ENCODE measurements at places on chromosomes 13 and 19. TPM values are rescaled to one million over a fixed set of nuclear protein-coding genes. Genes with fewer than 3 reads are reported as not detected.

The FGF14 gene
- total RNA-seq = 6.6 TPM

The PPP6R1 gene
- total RNA-seq = 46.0 TPM

DNA sequence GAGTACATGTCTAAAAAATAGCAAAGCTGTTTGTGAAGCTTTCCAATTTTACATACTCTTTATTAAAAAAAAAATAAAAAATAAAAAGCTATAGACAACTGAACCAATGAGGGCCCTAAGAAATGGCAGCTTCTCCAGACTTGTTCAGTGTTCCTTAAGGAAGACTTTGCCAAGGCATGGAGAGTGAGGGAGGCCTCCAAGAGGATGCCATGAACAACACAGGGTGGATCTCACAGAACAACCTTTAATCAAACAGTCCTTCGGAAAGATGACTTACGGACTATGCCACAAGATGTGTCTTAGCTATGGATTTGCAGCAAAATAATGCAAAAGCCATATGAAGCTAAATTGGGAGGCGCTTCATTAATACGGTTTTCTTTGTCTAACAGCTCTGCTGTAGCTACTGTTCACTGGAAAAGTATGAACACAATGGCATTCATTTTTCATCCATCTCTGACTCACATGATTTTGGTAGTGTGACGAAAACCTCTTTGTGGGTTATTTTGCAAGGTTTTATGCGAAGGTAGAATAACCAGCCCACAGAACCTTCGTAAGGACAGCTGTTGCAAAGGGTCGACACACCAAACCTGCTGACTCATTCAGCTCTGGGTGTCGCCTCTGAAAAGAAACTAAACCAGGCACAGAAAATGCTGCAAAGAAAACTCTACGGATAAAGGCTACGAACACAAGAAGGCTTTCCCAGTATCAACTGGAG lies 27.7 kb downstream of the EFNB2 start:
- no peak for DNase-seq

DNA sequence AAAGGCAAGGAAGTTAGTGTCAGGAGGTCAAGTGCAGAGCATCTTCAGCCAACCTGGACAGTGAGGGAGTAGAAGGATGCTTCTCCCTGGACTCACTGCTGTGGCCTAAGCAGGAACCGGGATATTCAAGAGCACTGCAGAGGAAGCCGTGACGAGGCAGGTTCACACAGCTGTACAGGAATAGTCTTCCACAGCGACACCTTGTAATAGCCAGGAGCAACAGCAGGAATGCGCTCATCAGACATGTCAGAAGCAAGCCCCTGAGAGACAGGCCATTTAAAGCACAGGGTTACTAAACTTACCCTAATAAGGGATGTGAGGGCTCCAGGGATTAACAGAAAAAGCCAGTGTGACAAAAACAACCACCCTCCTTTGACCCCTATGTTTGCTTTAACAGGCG lies 3.5 kb upstream of the MED26 start:
- DNase-seq = no peak

DNA sequence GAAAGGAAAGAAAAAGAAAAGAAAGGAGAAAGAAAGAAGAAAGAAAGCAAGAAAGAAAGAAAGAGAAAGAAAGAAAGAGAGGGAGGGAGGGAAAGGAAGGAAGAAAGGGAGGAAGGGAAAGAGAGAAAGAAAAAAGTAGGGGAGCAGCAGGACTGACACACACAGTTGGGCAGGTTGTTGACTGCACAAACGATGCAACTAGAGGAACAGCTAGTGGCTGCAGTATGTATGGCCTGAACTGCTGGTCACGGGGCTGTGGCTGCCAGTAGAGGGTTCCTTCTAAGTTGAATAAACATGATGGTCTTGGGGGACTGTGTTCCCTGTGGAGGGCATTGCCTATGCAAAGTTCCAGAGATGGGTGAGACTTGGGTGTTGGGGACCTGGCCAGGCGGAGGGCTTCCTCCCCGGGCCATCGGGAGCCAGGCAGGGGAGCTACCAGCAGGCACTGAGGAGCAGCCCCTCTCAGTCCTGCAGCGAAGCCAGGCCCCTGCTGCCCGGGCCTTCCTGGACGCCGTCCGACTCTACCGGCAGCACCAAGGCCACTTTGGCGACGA lies 16.7 kb upstream of the COLGALT1 start:
- no peak for DNase-seq

DNA sequence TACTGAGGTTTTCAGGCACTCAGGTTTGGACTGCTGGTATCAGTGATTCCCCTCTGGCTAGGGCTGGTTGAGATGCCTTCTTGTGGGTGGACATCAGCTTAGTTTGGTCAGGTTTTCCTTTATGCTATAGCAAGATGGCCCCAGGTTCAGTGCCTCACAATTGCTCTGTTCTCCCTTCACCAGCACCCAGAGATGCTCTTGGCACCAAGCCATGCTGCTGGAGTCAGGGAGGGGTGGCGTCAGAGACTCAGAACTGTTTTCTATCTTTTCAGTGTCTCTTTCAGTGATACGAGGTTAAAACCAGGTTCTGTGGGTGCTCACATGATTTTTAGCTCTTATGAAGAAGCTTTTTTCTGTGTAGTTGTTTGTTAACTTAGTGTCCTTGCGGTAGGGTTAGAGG lies 96.9 kb downstream of the NBEA start:
- no peak for DNase-seq

GRCh38 chr19:47658431-47659348 lies 49.8 kb downstream of the BICRA start:
- DNase-seq = no peak
